Upper lobe of left lung (tissue), 6 donors: ENCODE measurements at places on chromosomes 3 and 15. TPM values are rescaled to one million over a fixed set of nuclear protein-coding genes. Genes with fewer than 3 reads are reported as not detected.

DNA sequence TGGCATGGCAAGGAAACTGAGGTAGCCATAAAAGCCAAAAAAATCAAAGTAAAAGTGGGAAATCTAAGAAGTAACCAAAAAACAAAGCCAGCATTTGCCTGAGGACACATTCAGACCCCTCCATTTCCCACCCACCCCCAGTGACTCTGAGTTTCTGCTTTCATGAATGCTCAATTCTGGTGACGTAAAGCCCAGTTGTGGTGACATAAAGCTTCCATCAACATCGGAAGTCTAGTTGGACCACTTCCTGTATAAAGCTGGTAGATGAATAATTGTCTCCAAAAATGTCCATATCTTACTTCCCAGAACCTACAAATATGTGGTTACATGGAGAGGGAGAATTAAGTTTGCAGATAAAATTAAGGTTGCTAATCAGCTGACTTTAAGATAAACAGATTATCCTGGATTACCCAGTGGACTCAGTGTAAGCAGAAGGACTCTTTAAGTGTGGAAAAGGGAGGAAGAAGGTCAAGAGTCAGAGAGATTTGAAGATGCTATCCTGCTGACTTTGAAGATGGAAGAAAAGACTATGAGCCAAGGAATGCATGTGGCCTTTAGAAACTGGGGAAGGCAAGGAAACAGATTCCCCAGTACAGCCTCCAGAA, 62.0 kb upstream of the ST3GAL6 start:
- no peak overlapping the region for H3K27ac ChIP-seq
- H3K4me3 ChIP-seq: no peak overlapping the region
- no peak for DNase-seq
- H3K36me3 ChIP-seq: no peaks in the 10 kb centered on the region
- H3K4me1 ChIP-seq: no peaks in the 10 kb centered on the region

DNA sequence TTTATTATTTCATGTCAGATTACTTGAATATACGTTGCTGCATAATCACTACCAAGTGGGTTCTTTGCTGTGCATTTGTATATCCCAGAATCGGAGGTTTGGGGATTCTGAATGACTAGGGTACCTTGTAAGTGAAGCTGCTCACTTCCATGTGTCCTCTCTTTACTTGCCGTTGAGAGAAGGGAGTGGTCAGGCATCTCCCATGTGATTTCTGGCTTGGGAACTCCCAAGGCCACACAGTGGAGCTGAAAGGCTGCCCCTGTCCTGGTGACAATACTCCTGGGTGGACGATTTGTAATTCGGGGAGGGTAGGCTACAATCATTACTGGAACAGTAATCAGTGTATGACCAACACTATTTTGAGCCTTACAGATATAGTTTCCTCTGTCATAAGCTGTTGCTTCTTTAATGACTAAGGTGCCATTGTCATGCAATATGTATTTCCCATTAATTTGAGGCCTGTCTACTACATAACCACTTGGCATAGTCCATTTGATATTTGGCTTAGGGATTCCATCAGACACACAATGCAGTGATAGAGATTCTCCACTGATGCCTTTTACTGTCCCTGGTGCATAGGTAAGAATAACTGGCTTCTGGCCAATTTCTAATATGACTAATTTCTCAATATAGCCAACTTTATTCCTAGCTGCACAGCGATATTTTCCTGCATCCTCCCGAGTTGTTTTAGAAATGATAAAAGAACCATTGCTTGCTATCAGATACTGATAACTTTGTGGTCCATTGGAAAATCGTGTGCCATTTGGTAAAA, 24.0 kb downstream of the IGSF10 start:
- no peak overlapping the region for H3K4me3 ChIP-seq
- DNase-seq: no peak
- H3K27me3 ChIP-seq: no peaks in the 10 kb centered on the region
- H3K27ac ChIP-seq: no peak overlapping the region
- no peaks in the 10 kb centered on the region for H3K36me3 ChIP-seq

DNA sequence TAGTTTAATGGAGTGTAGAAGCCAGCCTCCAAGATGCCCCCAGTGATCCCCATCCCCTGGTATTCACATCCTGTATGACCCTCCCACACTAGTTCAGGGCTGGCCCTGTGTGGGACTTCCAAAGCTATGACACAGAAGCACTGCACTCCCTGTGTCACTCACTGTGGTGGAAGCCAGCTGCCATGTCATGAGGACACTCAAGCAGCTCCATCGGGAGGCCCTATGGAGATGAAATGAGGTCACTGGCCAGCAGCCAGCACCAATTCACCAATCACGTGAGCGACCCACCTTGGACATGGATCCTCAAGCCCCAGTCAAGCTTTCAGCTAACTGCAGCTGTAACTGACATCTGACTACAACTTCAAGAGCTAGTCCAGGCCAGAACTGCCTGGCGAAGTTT, 3.9 kb upstream of the ACAN start:
- H3K4me3 ChIP-seq: no peak overlapping the region
- H3K36me3 ChIP-seq: no peaks in the 10 kb centered on the region
- no peak for DNase-seq
- no peaks in the 10 kb centered on the region for H3K27me3 ChIP-seq

DNA sequence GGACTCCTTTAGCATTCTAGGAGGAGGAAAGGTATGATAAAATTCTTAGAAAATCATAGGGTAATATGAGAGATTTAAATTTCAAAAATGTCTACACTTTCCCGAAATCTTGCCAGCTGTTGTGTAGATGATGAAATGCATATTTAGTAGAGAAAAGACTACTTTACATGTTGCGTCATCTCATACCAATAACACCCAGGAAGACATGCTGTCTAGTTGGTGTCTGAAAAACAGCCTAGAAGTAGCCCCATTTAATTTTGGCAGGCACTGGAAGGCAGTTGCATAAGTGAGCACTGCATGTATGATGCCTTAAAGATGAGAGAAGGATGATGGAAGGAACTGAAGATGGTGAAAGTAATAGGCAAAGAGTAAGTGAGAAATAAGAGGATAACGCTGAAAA, 310.5 kb upstream of the TPM1 start:
- no peaks in the 10 kb centered on the region for H3K4me1 ChIP-seq
- H3K27me3 ChIP-seq: no peaks in the 10 kb centered on the region
- no peak for DNase-seq
- no peak overlapping the region for H3K27ac ChIP-seq

Gene SAXO2
- 10.6 TPM for total RNA-seq

Gene CYP8B1
- 0.13 TPM for total RNA-seq
